Aortic smooth muscle cell (primary cell): ENCODE measurements at places on chromosomes 1 and 21. TPM values are rescaled to one million over a fixed set of nuclear protein-coding genes. Genes with fewer than 3 reads are reported as not detected.

Gene SYT2
- total RNA-seq = under 0.01 TPM in 1 of 2 replicates, not detected in the other

Gene WNT9A
- 0.44 and 0.79 TPM in 2 replicates for total RNA-seq

Gene LINGO4
- not detected in 2 replicates for total RNA-seq

Gene TP73
- not detected in 2 replicates for total RNA-seq

Gene OR2T35
- not detected in 2 replicates for total RNA-seq

Gene ZBTB21
- 6.5 and 7.0 TPM in 2 replicates for total RNA-seq
